CD4-positive, alpha-beta T cell treated with Interleukin-15 for 1 hour (primary cell): ENCODE measurements at places on chromosomes 16 and 17.
A peak's percentile ranks its signal among the peaks of the same experiment; 100 is the strongest.

DNA sequence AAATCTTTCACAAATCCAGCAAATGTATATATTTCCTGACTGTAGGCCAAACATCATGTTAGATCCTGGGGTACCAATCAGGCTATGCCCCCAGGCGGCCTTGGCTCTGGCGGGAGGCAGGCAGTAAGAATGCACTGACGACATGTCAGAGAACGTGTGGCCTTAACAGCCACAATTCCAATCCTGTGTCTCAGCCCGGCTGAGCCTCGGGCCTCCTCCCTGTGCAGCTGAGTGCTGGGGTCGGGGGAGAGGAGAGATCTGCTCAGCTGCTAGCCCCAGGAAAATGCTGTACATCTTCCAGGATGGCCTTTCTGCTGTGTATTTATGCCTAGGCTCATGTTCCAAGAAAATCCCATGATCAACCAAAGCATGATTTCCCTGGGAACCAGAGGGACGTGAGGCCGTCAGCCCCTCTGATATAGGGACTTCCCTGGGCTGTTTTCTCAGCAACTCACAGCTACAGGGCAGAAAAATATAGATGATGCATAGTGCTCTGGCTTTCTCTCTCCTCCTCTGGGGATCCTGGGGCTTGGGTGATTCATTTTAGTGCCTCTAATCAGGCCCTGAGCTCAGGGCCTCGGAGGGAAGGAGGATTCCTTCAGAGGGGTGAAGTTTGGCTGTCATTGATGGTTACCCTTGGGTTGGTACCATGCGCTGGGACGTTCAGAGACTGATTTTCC lies 604.0 kb downstream of the HS3ST4 start:
- DNase-seq, result no peak

DNA sequence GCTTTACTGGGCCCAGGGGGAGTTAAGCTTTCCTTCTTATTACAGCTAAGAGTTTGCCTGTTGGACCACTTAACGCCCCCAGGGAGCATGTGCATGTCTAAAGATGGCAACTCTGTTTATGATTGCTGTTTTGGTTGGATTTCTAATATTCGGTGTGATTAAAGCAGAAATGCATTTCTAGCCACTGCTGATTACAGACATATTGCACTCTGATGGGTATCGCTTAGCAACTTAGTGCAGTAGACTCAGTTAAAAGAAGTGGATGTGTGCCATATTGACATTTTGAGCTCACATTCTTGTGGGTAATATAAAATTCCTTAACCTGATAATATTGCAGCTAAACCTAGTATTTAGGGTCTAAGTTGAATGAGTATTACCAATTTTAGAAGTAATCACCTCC lies 4.2 kb downstream of the NF1 start:
- DNase-seq, result no peak

DNA sequence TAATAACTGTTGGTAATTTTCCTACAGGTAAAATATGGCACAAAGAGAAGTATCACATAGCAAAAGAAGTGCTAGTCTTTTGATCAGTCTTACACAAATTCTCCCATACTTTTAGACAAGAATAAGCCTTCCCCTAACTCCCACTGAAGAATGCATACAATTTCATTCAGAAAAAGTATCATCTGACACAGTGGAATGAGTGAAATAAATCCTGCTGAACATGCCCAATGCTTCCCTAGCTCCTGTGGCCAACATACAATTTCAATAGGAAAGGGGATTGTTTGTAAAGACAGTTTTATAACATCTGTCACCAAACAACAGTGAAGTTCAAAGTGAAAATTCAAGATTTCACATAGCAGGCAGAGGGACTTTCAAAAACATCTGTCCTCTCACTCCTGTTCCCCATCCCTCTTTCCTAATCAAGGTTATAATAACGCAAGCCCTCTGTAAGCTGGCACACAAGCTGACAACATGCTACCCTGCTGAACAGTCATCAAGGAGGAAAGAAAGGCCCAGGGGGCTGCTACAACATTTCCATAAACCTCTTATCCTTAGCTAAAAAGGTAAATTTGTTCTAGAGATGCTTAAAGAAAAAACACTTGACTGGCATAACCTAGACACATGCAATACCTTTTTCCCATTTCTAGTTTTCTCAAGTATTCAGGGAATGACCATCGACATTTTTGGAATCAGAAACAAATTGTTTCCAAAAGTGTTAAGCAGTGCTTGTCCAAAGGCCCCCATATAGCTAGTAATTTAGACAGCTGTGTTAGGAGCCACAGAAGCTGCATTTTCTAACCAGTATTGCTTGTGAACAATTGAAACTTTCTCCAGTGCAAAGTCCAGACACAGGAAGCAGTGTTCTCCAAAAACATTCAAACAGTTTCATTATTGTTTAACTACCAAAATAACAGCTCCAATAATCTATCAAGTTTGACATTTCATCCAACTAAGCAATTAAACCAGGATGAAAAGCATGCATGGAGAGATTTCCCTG lies 11.5 kb upstream of the RFFL start:
- no peak for DNase-seq

- peak; percentile 91 for DNase-seq
Observed at GRCh38 chr16:67542464-67542863, 13.8 kb downstream of the RIPOR1 start.

DNA sequence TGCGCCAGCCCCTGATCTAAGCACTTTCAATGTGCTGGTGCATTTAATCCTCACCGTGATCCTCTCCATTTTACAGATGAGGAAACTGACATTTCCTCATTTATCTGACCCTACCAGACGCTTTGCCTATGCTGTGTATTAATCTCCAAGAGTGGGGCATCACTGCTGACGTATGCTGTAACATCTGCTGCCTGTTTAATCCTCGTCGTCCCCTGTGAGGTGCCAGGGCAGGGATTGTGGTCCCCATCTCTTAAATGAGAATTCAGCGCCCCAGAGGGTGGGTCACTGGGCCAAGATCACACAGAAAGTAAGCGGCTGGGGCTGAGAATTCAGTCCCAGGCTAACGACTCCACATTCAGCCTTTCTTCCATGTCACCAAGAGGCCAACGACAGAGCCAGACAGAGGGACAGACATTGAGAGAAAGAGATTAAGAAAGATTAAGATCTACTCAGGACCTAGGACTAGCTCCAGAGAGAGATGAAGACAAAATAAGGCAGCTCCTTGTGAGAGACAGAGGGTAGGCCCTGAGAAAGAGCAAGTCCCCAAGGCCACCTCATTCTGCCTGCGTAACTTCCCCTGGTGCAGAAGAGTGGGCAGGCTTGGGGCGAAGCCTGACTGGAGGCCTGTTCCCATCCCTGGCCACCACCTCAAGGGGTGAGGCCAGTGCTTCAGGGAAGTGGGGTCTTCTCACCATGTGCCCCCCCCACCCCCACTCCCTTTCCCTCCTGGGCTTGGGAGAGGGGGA lies 13.5 kb downstream of the CACNA1G start:
- DNase-seq, result no peak

DNA sequence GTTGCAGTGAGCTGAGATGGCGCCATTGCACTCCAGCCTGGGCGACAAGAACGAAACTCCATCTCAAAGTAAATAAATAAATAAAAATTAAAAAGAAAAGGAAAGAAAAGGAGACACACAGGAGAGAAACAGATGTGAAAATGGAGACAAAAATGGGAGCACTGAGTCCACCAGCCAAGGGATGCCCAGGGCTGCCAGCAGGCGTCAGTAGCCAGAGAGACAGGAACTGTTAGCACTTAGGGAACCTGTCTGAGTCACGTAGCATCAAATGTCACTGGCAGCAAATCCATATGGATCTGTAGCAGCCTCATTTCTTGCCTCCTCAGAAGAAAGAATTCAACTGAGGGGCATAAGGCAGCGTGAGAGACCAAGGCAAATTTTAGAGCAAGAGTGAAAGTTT lies 79.7 kb downstream of the CYLD start:
- DNase-seq, result no peak

- DNase-seq, result no peak
Observed at GRCh38 chr17:53101706-53102105, 721.0 kb upstream of the KIF2B start.

- no peak for DNase-seq
Observed at GRCh38 chr16:1696863-1697262, 9.1 kb upstream of the MAPK8IP3 start.

GRCh38 chr17:78117027-78117981 lies 11.3 kb downstream of the TMC6 start:
- DNase-seq, result no peak

- peak; percentile 89 for DNase-seq
Observed at GRCh38 chr17:40602445-40603443, 37.5 kb upstream of the CCR7 start.

GRCh38 chr17:59611503-59611902 lies 8.2 kb upstream of the CLTC start:
- no peak for DNase-seq

DNA sequence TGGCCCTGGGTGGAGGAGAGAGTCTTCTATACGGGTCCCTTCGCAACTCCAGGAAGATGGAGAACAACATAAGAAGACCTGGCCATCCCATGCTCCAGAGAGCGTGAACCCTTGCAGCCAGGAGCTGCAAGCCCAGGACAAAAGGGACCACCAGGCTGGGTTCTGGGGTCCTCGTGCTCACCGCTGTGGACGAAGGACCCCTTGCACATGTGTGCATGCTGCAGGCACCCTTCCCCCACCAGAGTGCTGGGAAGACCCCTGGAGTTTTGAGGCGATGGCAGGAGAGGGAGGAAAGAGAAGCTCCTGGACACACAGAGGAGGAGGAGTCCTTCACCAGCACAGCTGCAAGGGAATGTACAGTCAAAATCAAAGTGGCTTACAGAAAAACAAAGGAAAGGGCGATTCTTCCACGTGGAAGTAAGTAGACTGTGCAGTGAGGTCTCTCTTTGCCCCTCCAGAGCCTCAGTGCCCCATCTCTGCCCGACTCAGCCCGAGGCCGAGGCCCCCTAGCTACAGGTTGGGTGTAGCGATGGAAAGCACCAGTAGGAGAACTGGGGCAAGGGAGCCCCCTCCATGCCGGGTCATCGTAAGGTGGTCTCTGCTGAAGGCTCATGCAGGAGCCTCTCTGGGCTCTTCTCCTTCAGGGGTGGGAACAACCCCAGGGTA lies 51.3 kb downstream of the PIMREG start:
- no peak for DNase-seq
